RPMI8226 (cell line): ENCODE measurements at places on chromosomes 16 and 17.

GRCh38 chr16:46895399-46896313, 11.5 kb downstream of the GPT2 start:
- DNase-seq = no peak

GRCh38 chr17:44548376-44549230, 8.7 kb upstream of the FZD2 start:
- no peak for DNase-seq

GRCh38 chr17:57407287-57408070, 151.2 kb downstream of the MSI2 start:
- DNase-seq = no peak

- no peak for DNase-seq
These were observed 65.0 kb downstream of the CEP95 start for GRCh38 chr17:64571746-64572145.

- no peak for DNase-seq
These were observed 8.3 kb downstream of the AXIN2 start for GRCh38 chr17:65553009-65553645.

GRCh38 chr17:32593003-32593402, 106.2 kb downstream of the CDK5R1 start:
- DNase-seq = no peak

GRCh38 chr16:66416136-66416535, 11.0 kb upstream of the BEAN1 start:
- no peak for DNase-seq
